ENCODE measurements at places on chromosomes 11 and 22.

DNA sequence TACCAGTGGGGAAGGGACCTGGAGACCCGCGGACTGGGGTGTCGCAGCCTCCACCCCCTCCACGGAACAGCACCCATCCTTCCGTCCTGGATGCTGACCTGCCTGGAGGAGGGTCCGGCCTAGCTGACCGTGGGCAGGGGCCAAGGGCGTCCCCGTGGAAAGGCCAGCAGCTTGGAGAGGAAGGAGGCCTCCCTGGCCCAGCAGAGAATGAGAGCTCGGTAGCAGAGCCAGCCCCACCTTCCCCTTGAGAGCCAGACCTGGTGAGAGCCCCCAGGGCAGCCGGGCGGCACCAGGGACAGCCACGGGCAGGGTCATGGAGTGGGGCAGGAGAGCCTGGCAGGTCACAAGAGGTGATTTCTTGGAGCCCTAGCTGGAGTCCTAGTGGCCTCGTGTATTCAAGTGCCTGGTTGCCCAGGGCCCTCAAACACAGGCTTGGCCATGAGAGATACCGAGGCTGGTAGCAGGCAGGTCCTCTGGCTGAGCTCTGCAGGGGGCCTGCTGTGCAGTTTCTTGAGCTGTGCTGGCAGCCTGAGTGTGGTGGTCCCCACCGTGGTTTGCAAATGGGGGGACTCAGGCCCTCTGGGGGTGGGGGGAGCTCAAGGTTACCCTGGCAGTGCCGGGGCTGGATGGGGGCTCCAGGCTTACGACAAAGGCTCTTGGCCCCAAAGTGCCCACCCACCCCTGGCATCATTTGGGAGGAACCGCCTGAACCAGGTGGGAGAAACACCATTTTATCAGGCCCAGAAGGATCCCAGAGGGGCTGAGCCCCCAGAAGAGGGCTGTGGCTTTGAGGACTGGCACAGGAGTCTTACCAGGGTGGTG is 7.6 kb downstream of the TSPAN32 start:
- DNase-seq: no peak

DNA sequence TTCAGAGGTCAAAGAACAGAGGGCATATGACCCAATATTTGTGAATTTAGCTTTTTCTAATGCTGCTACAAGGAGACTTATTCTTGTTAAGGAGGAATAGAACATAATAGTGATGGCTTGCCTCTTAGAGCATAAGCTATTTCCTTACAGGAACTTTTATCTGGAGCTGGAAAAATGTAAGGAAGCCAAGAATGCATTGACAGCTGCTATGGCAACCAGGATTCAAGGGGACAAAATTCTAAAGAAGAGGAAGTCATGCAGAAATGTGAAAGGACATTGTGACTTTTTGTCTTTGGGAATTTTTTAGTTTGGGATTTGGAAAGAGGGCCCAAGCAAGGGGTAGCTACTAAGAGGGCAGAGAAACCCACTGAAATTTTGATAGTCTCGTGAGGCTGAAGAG is 51.1 kb downstream of the EHF start:
- no peak for DNase-seq

DNA sequence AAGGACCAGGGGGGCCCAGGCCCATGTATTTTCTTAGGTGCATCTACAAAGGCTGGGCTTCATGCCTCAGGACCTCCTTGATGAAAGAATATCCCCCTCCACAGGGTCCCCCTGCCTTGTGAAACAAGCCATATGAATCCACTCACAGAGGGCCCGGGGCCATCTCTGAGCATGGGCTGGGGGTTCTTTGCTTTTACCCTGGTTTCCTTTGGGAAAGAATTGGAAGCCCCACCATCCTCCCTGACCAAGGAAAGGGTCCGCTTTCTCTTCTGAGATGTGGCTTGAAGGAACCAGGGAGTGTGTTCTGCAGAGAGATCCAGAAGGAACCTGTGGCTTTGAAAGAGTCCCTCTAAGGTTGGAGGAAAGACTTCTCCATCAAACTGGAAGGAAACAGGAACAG is 9.2 kb upstream of the ANO1 start:
- no peak for DNase-seq

DNA sequence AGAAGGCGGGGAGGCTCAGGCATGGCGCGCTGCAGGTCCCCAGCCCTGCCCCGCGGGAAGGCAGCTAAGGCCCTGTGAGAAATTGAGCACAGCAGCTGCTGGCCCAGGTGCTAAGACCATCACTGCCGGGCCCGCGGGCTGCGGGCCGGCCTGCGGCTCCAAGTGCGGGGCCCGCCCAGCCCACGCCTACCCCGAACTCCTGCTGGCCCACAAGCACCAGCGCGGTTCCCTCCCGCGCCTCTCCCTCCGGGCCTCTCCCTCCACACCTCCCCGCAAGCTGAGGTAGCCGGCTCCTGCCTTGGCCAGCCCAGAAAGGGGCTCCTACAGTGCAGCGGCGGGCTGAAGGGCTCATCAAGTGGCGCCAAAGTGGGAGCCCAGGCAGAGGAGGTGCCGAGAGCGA is 4.6 kb upstream of the RDX start:
- no peak for DNase-seq

- no peak for DNase-seq
These were observed 790 bp downstream of the IFITM5 start for GRCh38 chr11:298406-299065.

DNA sequence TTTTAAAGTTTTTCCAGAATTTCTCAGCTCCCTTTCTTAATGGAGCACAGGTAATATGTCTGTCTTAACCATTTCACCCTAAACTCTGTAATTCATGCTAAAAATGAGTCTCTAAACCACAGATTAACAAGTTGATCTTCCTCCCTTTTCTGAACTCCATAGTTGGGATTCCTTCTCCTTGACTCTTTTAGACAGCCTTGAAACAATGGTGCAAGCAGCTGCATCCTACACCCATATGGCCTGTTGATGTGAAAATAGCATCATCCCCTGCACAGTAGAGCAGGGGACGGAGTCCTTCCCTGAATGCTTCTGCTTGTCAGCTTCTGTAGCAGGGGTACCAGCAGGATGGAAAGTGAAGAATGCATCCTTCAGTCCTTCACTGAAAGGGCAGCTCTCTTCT is 192.8 kb upstream of the SORL1-AS1 start:
- no peak for DNase-seq

GRCh38 chr11:102925988-102926387 is 29.5 kb downstream of the MMP13 start:
- DNase-seq: no peak

DNA sequence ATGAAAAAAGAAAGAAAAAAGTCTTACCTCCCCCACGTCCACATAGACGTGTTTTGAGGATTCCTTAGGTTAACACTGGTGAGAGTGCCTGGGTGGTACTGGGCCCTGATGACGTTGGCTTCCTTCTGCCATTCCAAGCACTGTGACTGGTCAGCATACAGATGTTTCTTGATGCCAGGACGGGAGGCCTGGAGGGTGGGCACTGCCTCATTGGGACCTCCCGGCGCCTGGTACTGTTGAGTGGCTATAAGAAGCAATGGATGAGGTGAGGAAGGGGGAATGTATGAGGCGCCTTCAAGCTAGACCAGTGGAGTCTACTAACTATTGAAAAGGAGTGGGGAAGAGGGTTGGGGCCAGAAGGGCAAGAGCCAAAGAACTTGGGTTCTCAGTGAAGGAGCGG is 45.3 kb downstream of the MICAL2 start:
- no peak for DNase-seq

- DNase-seq: no peak
These were observed 5.9 kb downstream of the PAK1 start for GRCh38 chr11:77467993-77468392.

GRCh38 chr11:64864473-64865285 is 13.7 kb downstream of the EHD1 start:
- no peak for DNase-seq

DNA sequence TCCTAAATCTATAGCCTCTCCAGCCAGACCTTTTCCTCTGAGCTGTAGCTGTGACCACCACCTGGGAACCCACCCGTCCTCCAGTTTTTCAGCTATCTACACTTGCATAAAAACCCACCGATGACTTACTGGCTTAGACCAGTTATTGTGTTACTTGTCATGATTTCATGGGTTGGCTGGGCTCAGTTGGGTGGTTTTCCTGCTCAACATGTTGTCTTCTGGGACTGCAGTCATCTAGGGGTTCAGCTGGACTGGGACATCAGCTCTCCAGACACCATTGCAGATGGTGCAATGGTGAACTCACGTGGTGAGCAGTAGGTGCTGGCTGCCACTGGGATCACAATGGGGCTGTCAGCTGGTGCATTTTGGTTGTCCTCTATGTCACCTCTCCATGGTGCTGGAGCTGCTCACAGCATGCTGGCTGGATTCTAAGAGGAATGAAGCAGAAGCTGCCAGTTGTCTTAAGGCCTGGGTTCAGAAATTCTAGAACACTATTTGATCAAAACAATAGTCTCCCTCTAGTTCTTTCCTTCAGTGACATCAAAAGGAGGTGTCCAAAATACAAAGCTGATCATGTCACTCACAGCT is 1.3 kb upstream of the SYT13 start:
- no peak for DNase-seq

DNA sequence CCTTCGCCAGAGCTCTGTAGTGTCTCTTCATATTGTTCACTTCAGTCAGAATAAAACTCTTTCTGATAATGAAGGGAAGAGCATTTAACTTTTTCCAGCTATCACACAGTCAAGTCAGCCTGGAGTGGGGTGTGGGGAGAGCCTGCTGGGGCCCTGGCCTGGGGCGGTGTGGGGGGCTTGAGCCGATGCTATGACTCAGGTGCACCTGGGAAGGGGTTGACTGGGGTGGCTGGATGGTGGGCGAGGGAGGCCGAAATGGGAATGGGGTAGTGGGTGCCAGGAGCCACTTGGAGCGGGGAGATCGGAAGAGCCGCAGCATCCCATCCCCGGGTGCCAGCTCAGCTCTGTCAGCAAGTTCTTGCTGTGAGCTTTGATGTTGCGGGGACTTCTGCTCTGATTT is 100.9 kb downstream of the NXPE2 start:
- no peak for DNase-seq

GRCh38 chr11:3684129-3684818 is 13.1 kb upstream of the CHRNA10 start:
- no peak for DNase-seq

GRCh38 chr11:67438158-67438902 is 848 bp upstream of the PTPRCAP start:
- DNase-seq: no peak

- DNase-seq: no peak
These were observed 19.8 kb upstream of the GNB1L start for GRCh38 chr22:19874307-19875060.

- DNase-seq: no peak
These were observed 6.5 kb downstream of the MYBPC3 start for GRCh38 chr11:47345890-47346563.

DNA sequence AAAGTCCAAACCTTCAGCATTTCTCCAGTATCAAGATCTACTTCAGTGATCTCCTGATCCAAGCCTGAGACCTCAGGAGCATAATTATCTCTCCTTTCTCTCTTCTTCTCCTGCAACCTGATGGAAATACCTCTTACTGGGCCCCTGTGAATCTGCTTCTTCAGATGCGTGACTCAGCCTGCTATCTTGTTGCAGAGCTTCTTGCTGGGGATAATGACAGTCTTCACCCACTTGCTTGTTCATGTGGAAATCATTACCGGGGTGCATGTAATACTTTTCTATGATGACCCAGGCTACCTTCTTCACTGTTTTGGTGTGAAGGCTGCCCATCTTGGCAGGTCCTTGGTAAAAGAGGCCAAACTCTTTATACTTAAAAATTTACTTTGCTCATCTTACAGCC is 140.0 kb upstream of the POU2AF2 start:
- DNase-seq: no peak

- no peak for DNase-seq
These were observed 22.9 kb downstream of the RPUSD4 start for GRCh38 chr11:126188332-126189108.

- no peak for DNase-seq
These were observed 2.4 kb downstream of the VPS37C start for GRCh38 chr11:61158691-61159381.

DNA sequence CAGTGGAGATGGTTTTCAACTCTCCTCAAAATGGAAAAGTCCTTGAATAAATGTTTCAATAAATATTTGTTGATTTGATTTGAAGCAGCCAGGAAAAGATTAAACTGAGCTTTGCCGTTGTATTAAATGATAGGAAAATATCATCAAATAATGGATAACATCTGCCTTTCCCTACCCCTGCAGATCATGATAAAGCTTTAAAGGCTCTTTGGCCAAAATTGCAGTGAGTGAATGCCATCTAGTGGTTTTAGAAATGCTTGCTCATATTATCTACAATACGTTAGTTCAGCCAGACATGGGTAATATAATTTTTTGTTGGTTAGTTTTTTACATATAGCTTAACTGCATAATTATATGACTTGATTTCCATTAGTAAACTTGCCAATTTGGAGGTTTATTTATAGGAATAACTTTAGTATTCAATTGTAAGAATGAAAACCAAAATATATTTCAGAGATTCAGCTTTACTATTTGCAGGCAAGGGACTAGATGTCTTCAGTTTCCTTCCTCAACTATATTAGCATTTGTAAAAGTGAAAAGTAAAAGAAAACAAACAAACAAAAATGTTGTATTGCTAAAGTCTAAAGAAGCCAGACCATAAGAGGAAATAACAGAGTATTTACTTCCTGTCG is 159.2 kb downstream of the MSANTD4 start:
- DNase-seq: no peak

GRCh38 chr22:45997077-45997776 is 20.3 kb upstream of the WNT7B start:
- DNase-seq: no peak

GRCh38 chr11:75241906-75242644 is 1.5 kb downstream of the TPBGL start:
- DNase-seq: no peak

DNA sequence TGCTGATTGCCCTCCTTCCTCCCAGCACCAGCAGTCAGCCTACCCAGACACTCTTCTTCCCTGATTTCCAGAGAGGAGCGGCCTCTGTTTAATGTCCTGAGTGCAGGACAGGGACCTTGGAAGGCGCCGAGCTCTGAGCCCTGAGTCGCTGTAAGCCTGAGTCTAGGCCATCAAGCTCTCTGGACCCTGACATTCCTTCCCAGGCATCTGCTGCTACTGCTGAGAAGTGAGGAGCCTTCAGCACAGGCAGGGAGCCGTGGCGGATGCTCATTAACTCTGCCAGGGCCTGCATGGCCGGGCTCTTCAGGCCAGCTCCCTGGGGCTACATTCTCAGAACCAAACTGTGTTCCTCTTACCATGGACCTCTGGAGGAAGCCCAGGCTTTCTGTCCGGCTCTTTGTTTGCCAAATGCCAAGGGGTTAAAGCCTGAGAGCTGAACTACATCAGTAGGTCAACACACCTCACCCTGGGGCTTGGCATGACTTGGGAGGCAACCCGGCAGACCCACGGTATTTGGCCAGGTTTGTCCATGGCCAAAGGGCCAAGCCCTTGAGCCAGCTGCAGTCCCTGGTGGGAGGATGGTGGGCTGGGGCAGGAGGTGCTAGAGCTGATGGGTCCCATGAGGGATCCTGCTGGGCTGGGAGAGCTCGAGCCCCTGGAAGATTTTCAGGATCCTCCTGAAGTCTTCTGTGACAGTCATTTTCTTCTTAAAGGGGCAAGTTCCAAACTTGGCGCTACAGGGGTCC is 721.4 kb downstream of the BRD1 start:
- no peak for DNase-seq

DNA sequence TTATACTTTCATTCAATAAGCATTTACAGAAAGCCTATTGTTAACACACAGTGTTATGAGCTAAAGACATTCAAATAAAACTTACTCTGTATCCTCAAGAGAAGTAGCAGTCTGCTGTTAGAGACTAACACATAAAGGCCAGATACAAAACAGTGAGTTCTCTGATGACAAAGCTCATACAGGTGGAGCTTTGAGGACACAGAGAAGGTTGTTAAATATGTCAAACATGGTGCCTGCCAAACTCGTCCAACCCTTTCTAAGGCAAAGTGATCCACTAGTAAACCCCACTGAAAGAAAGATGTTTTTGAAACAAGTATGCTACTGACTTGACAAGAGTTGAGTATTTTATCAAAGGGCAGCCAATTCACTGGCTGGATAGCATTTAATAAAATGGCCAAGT is 70.1 kb downstream of the C2CD3 start:
- no peak for DNase-seq

Data from hematopoietic multipotent progenitor cell treated with erythropoietin and hydrocortisone succinate and interleukin-3 and kit ligand, for 17 days (in vitro differentiated cells).